ENCODE measurements at places on chromosomes 12 and 14. TPM values are rescaled to one million over a fixed set of nuclear protein-coding genes. Genes with fewer than 3 reads are reported as not detected.

- no peaks in the 10 kb centered on the region for H3K4me1 ChIP-seq
- H3K27ac ChIP-seq: no peak overlapping the region
- H3K4me3 ChIP-seq: no peak overlapping the region
- H3K36me3 ChIP-seq: no peaks in the 10 kb centered on the region
- no peaks in the 10 kb centered on the region for H3K27me3 ChIP-seq
- no peak for DNase-seq
These were observed 263.6 kb upstream of the SYT10 start for GRCh38 chr12:33703221-33703620.

- no peak overlapping the region for H3K27ac ChIP-seq
- H3K36me3 ChIP-seq: no peaks in the 10 kb centered on the region
- H3K4me3 ChIP-seq: no peak overlapping the region
- DNase-seq: no peak
- no peaks in the 10 kb centered on the region for H3K27me3 ChIP-seq
These were observed 12.8 kb upstream of the FGF23 start for GRCh38 chr12:4392223-4392742.

GRCh38 chr14:71703477-71703876 lies 228.8 kb upstream of the RGS6 start:
- no peak overlapping the region for H3K4me3 ChIP-seq
- H3K36me3 ChIP-seq: no peaks in the 10 kb centered on the region
- H3K27ac ChIP-seq: no peak overlapping the region
- no peaks in the 10 kb centered on the region for H3K4me1 ChIP-seq

DNA sequence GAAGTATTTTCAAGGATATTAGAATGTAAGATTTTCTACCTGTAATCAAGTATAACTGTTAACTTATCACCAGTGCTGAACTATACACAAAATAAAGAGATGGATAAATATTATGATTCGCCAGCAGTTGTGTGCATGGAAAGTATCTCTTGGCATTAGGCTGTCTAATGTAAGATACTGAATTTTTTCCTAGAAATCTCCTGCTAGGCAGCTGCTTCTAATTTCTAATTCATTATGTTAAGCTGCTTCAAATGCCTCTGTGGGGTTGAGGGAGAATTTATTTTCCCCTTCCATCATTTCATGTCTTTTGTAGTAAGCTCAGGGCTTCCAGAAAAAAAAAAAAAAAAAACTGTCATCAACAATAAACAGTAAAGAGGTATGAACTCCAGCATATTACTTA lies 516.0 kb downstream of the DIO2 start:
- H3K36me3 ChIP-seq: no peaks in the 10 kb centered on the region
- H3K27me3 ChIP-seq: no peaks in the 10 kb centered on the region
- H3K4me1 ChIP-seq: no peaks in the 10 kb centered on the region
- no peak overlapping the region for H3K4me3 ChIP-seq
- no peak for DNase-seq

DNA sequence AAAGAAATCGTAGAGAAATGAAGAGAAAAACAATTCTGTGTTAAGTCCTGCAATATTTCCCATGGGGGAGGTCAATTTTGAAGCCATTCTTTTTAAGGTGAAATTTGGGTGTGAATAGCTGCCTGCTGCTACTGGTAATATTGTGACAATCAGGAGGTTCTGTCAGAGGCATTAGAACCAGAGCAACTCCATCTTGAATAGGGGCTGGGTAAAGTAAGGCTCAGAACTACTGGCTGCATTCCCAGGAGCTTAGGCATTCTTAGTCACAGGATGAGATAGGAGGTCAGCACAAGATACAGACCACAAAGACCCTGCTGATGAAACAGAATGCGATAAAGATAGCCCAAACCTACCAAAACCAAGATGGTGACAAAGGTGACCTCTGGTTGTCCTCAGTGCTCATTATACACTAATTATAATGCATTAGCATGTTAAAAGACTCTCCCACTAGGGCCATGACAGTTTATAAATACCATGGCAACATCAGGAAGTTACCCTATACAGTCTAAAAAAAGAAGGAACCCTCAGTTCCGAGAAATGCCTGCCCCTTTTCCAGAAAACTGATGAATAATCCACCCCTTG lies 24.8 kb upstream of the MTHFD1 start:
- H3K4me1 ChIP-seq: no peaks in the 10 kb centered on the region
- H3K4me3 ChIP-seq: no peak overlapping the region
- no peak overlapping the region for H3K27ac ChIP-seq
- H3K36me3 ChIP-seq: no peaks in the 10 kb centered on the region
- H3K27me3 ChIP-seq: no peaks in the 10 kb centered on the region

GRCh38 chr14:88424573-88424972 lies 39.1 kb downstream of the SPATA7 start:
- H3K36me3 ChIP-seq: peaks cover 14% of the 10 kb centered on the region
- no peak overlapping the region for H3K4me3 ChIP-seq
- no peaks in the 10 kb centered on the region for H3K4me1 ChIP-seq
- no peaks in the 10 kb centered on the region for H3K27me3 ChIP-seq
- DNase-seq: no peak

- DNase-seq: no peak
- no peaks in the 10 kb centered on the region for H3K4me1 ChIP-seq
These were observed 432.1 kb downstream of the CCDC91 start for GRCh38 chr12:28622406-28622805.

GRCh38 chr12:58847901-58848600 lies 72.3 kb downstream of the LRIG3 start:
- no peaks in the 10 kb centered on the region for H3K36me3 ChIP-seq
- DNase-seq: no peak
- H3K4me1 ChIP-seq: no peaks in the 10 kb centered on the region
- peaks cover 4% of the 10 kb centered on the region for H3K27me3 ChIP-seq

DNA sequence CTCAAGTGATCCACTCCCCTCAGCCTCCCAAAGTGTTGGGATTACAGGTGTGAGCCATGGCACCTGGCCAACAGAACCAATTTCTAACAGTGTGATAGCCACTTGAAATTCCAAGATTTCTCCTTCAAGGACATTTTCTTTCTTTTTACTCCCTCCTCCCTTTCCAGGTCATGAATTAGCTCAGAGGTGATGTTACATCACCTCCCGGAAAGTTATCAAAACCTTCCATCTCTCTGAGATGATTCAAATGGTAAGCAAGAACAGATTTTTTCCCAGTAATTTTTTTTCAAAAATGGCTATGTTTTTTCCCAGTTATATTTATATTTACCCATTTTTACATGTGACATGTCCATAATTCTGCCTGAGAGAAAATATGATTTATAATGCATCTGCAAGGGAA lies 15.6 kb upstream of the SMAGP start:
- H3K4me3 ChIP-seq: no peak overlapping the region
- peaks cover 2% of the 10 kb centered on the region for H3K27me3 ChIP-seq
- no peak overlapping the region for H3K27ac ChIP-seq

GRCh38 chr14:35374263-35374712 lies 30.3 kb downstream of the NFKBIA start:
- DNase-seq: peak; percentile 66
- no peak overlapping the region for H3K27ac ChIP-seq
- H3K4me3 ChIP-seq: no peak overlapping the region
- no peaks in the 10 kb centered on the region for H3K36me3 ChIP-seq
- no peaks in the 10 kb centered on the region for H3K27me3 ChIP-seq

- H3K4me1 ChIP-seq: no peaks in the 10 kb centered on the region
- no peak for DNase-seq
- no peaks in the 10 kb centered on the region for H3K36me3 ChIP-seq
- no peaks in the 10 kb centered on the region for H3K27me3 ChIP-seq
- no peak overlapping the region for H3K27ac ChIP-seq
These were observed 65.9 kb upstream of the CCDC198 start for GRCh38 chr14:57559576-57559975.

- H3K27me3 ChIP-seq: no peaks in the 10 kb centered on the region
- H3K36me3 ChIP-seq: no peaks in the 10 kb centered on the region
- no peak overlapping the region for H3K27ac ChIP-seq
- DNase-seq: no peak
- no peak overlapping the region for H3K4me3 ChIP-seq
These were observed 1.6 kb downstream of the IRAK4 start for GRCh38 chr12:43760396-43760795.

DNA sequence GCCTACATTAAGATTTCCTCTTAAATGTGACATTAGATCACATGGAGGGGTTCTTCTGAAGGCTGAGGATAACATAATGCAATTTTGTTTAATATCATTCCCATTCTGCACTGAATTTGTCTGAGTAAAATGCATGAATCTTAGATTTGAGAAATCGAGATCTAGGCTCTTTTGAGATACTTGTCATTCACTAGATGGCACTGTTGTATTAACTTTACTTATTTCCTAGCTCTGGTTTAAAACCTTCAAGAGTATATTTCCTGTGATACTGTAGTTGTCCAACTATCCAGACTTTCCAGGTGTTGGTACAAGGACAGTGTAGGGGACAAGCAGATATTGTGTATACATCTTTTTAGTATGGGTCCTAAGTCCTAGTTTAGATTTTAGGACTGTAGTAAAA lies 91.7 kb upstream of the SEL1L start:
- no peak for DNase-seq
- H3K4me1 ChIP-seq: no peaks in the 10 kb centered on the region
- H3K4me3 ChIP-seq: no peak overlapping the region
- no peaks in the 10 kb centered on the region for H3K27me3 ChIP-seq

The ENTPD5 gene
- total RNA-seq: 5.2 TPM

The KIF26A gene
- 2.7 TPM for total RNA-seq

The ADCY4 gene
- 13.9 TPM for total RNA-seq

The ANKS1B gene
- 7.4 TPM for total RNA-seq

The KLRF1 gene
- total RNA-seq: 0.49 TPM

The SLC5A8 gene
- total RNA-seq: not detected

The GLT1D1 gene
- total RNA-seq: 1.7 TPM

The LAG3 gene
- total RNA-seq: 0.11 TPM

The POTEG gene
- not detected for total RNA-seq

The ANP32D gene
- not detected for total RNA-seq

All from psoas muscle (tissue), 8 donors.